ENCODE measurements at places on chromosomes 3 and 15. TPM values are rescaled to one million over a fixed set of nuclear protein-coding genes. Genes with fewer than 3 reads are reported as not detected.

- H3K27ac ChIP-seq: no peak overlapping the region
- no peaks in the 10 kb centered on the region for H3K36me3 ChIP-seq
- H3K4me3 ChIP-seq: no peak overlapping the region
- H3K4me1 ChIP-seq: no peaks in the 10 kb centered on the region
Observed at GRCh38 chr3:37963016-37963415, 27.6 kb upstream of the VILL start.

DNA sequence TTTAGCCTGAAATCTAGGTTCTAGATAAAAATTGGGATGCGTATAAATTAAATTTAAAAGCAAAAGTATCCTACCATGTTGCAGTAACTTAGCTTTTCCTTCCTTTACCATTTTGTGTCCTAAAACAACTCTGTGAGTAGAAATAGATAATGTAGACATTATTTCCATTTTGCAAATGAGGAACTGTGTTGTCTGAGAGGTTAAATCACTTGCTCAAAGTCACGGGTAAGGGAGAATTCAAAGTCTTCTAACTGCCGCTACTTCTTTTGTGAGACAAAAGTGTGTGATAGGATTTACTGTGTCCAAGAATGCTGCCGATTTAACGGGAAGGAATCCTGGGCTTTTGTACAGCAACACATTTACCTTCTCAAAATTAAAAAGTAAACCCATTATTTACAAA lies 40.7 kb downstream of the MYO1E start:
- no peaks in the 10 kb centered on the region for H3K4me1 ChIP-seq
- H3K4me3 ChIP-seq: no peak overlapping the region
- no peak for DNase-seq

DNA sequence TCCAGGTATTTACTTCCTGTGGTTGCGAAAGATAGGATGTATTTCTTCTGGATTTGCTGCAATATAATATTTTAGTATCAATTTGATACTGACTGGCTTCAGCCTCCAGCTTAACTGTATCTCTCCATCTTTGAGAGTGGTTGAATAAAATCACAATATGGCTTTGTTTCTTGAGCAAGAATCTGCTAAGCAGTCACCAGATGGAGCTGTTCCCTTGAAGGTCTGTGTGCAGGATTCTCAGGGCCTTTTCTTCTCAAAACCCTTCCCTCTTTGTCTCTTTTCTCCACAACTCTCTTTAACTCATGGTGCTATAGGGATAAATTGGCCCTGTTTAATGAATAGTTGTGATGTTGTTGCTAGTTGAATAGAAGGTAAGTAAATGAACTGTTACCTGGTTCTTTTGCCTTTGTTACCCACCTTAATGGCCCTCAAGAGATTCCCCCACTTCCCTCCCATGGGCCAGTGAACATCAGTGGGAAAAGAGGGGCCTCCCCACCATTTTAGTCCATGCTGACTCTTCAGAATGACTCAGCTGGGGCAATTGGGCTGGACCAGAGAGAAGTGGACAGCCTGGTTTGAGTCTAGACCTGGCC lies 34.8 kb upstream of the RAB6B start:
- no peak overlapping the region for H3K4me3 ChIP-seq
- peaks cover 8% of the 10 kb centered on the region for H3K27me3 ChIP-seq
- no peak for DNase-seq
- H3K27ac ChIP-seq: no peak overlapping the region

DNA sequence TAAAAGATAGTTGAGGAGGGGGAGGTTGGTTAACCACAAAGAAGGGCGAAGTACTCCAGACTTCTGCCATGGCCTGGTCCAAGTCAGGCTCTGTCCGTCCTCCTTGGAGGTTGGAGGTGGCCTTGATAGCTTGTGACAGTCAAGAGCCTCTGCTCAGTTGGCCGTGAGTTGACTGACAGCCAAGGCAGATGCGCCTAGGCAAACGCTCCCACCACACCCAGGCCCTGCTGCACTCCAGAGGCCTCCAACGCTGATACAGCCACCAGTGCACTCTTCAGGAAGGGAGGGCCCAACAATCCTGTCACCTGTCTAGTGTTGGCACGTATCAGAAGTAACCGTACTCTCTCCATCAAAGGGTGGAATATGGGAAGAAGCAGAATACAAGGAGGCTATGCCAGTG lies 9.3 kb downstream of the RBPMS2 start:
- no peak for DNase-seq
- peaks cover 6% of the 10 kb centered on the region for H3K27me3 ChIP-seq
- H3K27ac ChIP-seq: no peak overlapping the region
- no peaks in the 10 kb centered on the region for H3K4me1 ChIP-seq
- H3K36me3 ChIP-seq: no peaks in the 10 kb centered on the region

ALDH1A3 gene
- 2.8 TPM for total RNA-seq

MYEF2 gene
- total RNA-seq: 245 TPM

Data from glutamatergic neuron (in vitro differentiated cells).